ENCODE measurements at places on chromosomes 1 and 21. TPM values are rescaled to one million over a fixed set of nuclear protein-coding genes. Genes with fewer than 3 reads are reported as not detected.

OR14K1 gene
- total RNA-seq: not detected

CACNA1S gene
- not detected for total RNA-seq

C8B gene
- 0.71 TPM for total RNA-seq

ASAP3 gene
- total RNA-seq: 35.2 TPM

DNA sequence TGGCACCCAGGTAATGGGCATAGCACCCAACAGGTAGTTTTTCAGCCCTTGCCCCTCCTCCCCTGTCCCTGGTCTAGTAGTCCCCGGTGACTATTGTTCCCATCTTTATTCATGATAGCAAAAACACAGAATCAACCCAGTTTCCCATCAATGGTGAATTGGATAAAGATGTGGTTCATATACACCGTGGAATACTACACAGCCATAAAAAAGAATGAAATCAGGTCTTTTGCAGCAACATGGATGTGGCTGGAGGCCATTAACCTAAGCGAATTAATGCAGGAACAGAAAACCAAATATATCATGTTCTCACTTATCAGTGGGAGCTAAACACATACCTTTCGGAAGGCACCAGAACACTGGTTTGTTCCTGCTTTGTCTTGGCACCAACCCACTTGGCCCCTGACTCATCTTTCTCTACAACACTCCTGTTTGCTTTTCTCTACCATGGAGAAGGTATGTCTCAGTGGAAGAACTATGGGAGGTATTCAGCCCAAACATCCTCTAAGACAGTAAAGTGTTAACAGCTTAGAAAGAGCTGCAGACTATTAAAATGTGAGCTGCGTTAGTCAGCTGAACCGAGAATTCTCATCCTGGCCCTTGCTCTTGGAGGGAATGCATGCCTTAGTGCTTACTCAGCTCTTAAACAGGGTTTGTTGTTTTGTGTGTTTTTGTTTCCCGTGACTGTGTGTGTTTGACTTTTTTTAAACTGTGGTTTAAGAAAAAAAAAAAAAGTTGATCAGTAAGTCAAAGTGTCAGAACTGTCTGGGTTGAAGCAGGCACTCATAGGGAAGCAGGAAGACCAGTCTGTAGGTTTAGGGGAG lies 203.0 kb downstream of the TOMM20 start:
- peak overlapping the region; percentile 66 for H3K27ac ChIP-seq
- no peak for DNase-seq
- H3K4me3 ChIP-seq: no peak overlapping the region
- H3K4me1 ChIP-seq: peaks cover 37% of the 10 kb centered on the region

DNA sequence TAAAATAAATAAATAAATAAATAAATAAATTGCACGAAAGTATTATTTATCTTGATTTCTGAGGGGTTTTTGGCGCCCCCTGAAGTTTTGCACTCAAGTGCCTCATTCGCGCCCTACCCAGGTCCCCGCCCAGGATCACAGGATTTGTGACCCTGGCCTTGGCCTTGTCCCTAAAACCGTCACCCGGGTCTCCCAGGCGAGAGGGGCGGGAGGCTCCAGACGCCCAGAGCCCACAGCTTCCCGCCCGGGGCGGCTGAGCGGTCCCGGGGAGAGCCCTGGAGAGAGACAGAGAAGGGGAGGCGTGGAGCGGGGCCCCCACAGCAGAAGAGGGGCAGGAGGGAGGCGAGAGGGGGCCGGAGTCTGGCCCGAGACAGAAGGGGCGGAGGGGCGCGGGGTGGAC lies 91.8 kb upstream of the CASZ1 start:
- H3K4me3 ChIP-seq: no peak overlapping the region
- H3K36me3 ChIP-seq: no peaks in the 10 kb centered on the region
- H3K27me3 ChIP-seq: peaks cover 40% of the 10 kb centered on the region
- H3K27ac ChIP-seq: no peak overlapping the region
- peak; percentile 65 for DNase-seq

- H3K4me1 ChIP-seq: no peaks in the 10 kb centered on the region
- no peak overlapping the region for H3K27ac ChIP-seq
- H3K4me3 ChIP-seq: no peak overlapping the region
These were observed 519.2 kb upstream of the ZP4 start for GRCh38 chr1:238409932-238410331.

- no peak for DNase-seq
- H3K4me3 ChIP-seq: no peak overlapping the region
- H3K4me1 ChIP-seq: no peaks in the 10 kb centered on the region
- H3K27me3 ChIP-seq: peaks cover 15% of the 10 kb centered on the region
These were observed 123.6 kb downstream of the AJAP1 start for GRCh38 chr1:4778056-4778455.

DNA sequence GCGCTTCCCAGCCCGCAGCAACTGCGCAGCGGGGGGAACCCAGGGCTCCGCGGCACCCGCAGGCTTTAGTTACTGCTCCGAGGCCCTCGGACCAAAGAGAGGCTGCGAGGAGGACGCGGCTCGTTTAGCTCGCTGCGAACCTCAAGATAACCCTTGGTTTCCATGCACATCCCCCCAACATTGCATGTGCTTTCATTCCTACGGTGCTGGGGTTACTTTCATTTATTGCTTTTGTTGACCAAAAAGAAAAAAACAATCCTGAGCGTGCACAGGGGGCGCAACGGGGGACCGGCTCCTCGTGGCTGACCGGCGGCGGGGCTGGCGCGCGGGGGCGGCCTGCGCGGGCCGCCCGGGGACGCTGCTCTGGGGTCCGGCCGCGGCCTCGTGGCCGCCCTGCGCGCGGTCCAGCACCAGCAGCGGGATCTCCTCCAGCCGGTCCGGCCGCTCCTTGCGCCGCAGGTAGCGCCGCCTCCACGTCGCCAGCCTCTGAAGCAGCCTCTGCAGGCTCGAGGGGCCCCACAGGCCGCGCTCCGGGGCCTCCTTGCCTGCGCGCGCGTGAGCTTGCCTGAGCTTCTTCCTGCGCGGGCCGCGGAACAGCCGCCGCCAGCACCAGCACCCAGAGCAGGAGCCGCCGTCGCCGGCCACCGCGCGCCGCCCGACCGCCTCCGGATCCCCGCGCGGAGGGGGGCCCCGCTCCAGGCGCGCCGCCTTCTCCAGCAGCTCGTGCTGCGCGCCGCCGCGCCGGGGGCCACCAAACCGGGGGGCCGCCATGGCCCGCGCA lies 77.4 kb downstream of the DESI2 start:
- DNase-seq: peak; percentile 59
- peaks cover 38% of the 10 kb centered on the region for H3K27me3 ChIP-seq
- H3K27ac ChIP-seq: no peak overlapping the region
- peaks cover 16% of the 10 kb centered on the region for H3K4me1 ChIP-seq

- no peak for DNase-seq
- no peaks in the 10 kb centered on the region for H3K4me1 ChIP-seq
These were observed 306.5 kb downstream of the KCNH1 start for GRCh38 chr1:210827481-210827880.

DNA sequence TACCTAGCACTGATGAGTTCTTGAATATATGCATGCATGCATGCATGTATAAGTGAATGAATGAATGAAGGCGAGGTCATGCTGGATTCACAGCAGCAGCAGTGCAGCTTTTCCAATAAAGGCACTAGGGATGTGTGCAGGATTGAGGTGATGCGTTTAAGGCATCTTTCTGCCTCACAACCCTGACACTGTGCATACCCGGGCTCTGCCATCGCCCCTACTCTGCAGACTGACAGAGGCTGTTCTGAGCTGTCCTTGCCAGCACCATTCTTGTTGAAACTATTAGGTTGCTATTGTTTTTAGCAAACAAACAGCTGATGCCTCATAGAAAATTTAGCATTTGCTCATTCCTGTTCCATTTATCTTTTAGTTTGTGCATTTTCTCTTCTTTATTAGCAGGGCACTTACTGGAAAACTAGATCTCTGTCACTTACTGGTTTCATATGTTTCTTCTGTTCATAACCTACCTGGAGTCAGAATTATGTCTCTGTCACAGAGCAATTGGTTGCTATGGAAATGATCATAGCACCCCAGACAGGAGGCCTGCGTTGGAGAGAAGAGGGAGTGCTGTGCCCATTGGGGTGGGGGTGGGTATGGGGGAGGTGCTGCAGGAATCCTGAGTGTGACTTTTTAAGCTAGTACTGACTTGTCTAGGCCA lies 79.0 kb downstream of the CD58 start:
- no peak overlapping the region for H3K4me3 ChIP-seq
- no peak overlapping the region for H3K27ac ChIP-seq
- no peaks in the 10 kb centered on the region for H3K27me3 ChIP-seq
- H3K4me1 ChIP-seq: peaks cover 3% of the 10 kb centered on the region

DNA sequence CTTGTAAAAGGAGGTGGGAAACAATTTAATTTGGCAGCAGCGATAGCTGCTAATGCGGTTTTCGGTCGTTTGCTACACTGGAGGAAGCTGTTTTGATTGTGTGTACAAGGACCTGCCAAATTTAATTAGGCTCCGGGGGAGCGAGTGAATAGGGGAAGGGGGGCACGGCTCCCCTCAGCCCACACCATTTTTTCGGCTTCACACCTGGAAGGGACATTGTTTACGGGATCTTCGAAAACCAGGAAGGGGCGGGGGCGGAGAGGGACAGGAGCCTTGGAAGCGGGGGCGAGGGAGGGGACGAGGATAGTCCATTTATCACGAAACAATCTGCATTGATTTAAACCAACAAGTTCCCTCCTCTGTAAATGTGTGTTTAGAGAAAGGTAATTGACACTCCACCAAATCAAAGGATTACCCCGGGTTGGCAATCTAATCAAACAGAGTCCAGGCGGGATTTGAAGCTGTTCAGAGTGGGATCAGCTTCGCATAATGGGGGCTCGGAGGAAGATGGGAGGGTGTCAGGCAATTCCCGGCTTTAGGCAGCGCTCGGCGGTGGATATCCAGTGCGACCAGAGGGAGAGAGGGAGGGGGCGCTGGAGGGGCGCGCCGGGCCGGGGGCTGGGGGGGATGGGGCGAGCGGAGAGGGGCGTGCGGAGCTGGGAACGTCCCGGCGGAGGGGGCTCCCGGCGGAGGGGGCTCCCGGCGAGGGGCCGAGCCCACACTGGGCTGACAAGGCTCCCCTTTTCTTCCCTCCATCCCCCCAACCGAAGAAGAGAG lies 9.8 kb downstream of the PAX7 start:
- H3K4me3 ChIP-seq: no peak overlapping the region
- H3K36me3 ChIP-seq: no peaks in the 10 kb centered on the region
- H3K27ac ChIP-seq: no peak overlapping the region
- H3K27me3 ChIP-seq: peaks cover 98% of the 10 kb centered on the region

DNA sequence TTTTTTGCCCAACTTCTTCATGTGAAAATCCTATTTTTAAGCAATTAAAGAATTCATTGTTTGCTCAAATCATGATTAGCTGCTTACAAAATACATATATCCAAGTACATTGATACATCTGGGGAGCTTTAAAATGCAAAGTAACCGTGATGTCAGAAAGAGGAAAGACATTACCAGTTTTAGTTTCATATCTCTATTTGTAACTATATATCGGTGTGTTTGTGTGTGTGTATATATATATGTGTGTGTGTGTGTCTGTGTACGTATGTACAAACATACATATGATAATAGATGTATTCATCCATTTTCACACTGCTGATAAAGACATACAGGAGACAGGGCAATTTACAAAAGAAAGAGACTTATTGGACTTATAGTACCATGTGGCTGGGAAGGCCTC lies 310.1 kb downstream of the DPYD start:
- DNase-seq: no peak
- H3K36me3 ChIP-seq: no peaks in the 10 kb centered on the region
- H3K27ac ChIP-seq: no peak overlapping the region
- H3K27me3 ChIP-seq: no peaks in the 10 kb centered on the region
- no peaks in the 10 kb centered on the region for H3K4me1 ChIP-seq
- H3K4me3 ChIP-seq: no peak overlapping the region

GRCh38 chr1:94992161-94992560 lies 65.3 kb upstream of the CNN3 start:
- no peaks in the 10 kb centered on the region for H3K36me3 ChIP-seq
- H3K27ac ChIP-seq: no peak overlapping the region
- no peak overlapping the region for H3K4me3 ChIP-seq
- H3K27me3 ChIP-seq: no peaks in the 10 kb centered on the region
